ENCODE measurements at places on chromosomes 3 and 15. TPM values are rescaled to one million over a fixed set of nuclear protein-coding genes. Genes with fewer than 3 reads are reported as not detected.

GRCh38 chr3:161070252-161070930, 34.8 kb downstream of the B3GALNT1 start:
- no peak for DNase-seq

- no peak for DNase-seq
Measured at GRCh38 chr3:113218011-113218680, 6.8 kb downstream of the BOC start.

- no peak for DNase-seq
Measured at GRCh38 chr3:136465296-136465695, 215.2 kb downstream of the PCCB start.

GRCh38 chr15:96535148-96535547, 204.6 kb downstream of the NR2F2 start:
- DNase-seq: no peak

DNA sequence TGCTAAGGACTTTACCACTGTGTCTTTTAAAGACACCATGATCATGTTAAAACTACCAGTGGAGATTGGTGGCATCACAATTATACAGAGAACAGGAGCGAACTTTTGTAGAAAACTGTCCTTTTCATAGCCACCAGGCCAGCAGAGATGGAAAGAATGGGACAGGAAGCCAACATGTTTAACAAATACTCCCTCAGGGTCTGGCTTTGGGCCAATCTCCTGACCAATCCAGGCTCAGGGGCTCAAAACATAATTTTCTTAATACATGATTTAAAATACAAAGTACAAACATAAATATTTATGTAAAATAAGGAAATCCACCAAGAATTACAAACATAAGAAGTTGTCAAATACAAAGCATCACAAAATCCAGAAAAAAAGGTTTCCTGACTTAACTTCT, 266.0 kb downstream of the VPS13C start:
- no peak for DNase-seq

- DNase-seq: no peak
Measured at GRCh38 chr3:192090586-192090985, 629.6 kb downstream of the PYDC2 start.

DNA sequence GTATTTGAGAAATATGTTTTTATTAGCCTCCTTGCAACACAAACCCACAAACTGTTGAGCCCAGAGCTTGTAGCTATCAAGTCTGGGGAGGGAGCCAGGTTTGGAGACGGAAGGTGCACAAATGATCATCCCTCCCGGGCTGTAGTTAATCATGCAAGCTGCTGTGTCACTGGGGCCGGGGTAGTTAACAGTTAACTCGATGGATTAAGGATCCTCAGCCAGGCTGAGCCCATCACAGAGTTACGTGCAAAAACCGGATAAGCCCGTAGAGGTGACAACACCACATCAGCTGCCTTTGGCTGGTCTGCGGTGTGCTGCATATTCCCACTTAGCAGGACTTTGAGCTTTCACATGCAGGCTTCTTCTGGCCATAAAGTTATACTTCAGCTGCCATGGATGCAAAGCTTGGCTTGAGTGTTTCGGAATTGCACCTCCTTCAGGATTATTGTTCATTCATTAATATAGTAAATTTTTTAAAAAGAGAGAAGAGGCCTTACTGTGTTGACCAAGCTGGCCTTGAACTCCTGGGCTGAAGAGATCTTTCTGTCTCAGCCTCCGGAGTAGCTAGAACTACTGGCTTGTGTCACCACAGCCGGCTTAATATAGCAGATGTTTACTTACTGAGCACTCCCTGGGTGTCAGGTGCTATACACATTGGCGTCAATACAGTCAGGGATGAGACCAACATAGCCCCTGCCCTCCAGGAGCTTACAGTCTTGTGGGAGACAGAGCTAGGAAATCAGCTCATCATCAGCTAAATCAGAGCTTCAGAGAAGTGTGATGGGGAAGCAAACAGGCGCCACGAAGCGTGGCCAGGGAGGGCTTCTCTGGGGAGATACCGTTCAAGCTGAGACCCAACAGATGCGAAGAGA, 226.8 kb upstream of the BHLHE40 start:
- DNase-seq: no peak

- DNase-seq: no peak
Measured at GRCh38 chr3:114242947-114243346, 5.6 kb upstream of the ZNF80 start.

DNA sequence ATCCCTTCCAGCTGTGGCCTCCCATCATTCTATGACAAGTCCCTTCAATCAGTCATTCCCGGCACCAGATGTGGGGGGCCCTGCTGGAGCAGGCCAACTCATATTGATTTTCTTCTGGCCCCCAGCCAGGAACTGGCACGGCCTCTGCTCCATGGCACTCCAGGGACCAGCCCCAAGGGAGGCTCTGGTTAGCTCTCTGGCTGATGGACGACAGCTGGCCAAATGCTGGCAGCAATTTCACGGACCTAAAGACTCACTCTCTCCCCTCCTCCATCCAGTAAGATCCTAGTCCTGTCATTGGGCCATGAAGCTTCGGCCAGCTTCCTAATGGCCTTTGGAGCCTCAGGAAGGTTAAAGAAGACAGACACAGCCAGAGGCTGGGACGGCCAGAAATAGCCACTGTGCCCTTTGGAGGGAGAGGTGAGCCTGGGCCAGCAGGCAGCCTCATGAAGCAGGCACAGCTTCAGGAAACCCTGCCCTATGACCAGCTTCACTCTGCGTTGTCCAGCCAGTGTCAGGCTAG, 131.0 kb downstream of the MEX3B start:
- DNase-seq: no peak

- DNase-seq: no peak
Measured at GRCh38 chr15:50190166-50190570, 8.2 kb downstream of the SLC27A2 start.

DNA sequence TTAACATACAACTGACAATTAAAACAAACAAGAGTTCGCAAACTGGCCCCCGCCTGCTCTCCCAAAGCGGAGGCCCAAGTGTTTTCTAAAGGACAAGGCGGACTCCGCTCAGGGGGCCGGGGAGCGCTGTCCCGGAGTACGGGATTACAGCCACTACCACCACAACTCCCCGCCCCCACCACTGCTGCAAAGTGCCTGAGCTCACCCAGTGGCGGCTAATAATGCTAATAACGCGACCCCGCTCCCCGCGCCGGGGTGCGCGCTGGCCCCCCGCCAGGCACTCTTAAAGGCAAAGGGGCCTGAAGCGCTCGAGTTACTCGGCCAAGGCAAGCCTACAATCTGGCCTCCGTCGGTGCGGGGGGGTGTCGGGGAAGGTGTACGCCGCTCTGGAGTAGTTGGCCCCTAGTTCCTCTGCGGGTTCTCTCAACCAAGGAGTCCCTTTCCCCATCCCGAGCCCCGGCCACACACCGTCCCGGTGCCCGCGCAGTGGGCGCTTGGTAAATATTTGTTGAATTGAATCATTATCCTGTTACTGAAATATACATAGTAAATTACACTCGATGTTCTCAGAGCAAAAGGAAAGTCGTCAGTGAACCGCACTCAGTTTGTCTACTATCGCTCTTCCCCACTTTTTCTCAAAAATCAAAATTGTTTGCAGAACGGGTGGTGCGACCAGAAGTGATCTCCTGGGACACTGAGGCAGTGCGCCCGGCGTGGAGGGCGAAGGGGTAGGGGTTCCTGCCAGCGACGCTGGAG, 827 bp downstream of the WNT5A start:
- DNase-seq: no peak

GRCh38 chr15:88028024-88028423, 228.5 kb downstream of the NTRK3 start:
- no peak for DNase-seq

DNA sequence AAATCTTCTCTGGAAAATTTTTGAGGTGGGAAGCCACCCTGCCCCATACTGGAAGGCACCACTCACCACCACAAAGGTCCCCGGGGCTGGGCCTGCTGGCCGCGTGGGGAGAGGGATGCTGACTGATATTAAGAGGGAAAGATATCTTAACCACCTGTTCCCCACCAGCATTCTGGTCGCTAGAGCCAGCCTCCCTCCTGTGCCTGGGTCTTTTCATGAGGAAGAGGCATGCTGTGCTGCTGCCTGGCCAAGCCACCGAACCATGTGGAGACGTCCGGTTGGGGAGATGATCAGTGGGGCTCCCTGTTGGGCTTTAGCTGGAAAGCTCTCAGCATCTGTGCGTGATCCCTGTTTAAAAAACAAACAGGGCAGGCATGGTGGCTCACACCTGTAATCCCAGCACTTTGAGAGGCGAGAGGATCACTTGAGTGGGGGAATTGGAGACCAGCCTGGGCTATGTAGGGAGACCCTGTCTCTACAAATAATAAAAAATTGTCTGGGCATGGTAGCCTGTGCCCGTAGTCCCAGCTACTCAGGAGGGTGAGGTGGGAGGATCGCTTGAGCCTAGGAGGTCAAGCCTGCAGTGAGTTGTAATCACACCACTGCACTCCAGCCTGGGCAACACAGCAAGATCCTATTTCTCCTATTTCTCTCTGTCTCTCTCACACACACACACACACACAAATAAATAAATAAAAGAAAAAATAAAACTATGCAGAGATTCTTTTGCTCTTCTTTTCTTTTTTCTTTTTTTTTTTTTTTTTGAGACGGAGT, 1.0 kb downstream of the KLHL18 start:
- DNase-seq: no peak

GRCh38 chr3:119181765-119182164, 8.4 kb downstream of the UPK1B start:
- no peak for DNase-seq

GRCh38 chr3:46006238-46007032, 10.8 kb upstream of the FYCO1 start:
- no peak for DNase-seq

DNA sequence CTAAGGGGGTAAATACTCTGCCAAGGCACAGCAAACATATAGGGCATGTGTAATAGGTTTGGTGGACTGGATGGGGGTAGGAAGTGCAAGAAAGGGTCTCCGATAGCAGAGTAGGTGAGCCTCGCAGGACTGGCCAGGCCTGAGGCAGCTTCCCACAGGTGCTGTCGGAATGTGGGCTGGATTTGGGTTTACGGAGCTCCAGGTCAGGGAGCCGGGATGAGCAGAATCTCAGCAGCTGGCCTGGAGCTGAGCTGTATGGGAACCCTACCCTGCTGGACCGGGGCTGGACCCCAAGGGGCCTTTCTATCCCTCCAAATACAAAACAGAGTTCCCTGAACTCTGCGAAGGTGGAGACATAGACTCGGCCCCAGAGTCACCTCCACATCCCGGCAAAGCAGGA, 15.0 kb downstream of the KLF15 start:
- no peak for DNase-seq

- no peak for DNase-seq
Measured at GRCh38 chr3:32140943-32141342, 34.5 kb downstream of the GPD1L start.

DNA sequence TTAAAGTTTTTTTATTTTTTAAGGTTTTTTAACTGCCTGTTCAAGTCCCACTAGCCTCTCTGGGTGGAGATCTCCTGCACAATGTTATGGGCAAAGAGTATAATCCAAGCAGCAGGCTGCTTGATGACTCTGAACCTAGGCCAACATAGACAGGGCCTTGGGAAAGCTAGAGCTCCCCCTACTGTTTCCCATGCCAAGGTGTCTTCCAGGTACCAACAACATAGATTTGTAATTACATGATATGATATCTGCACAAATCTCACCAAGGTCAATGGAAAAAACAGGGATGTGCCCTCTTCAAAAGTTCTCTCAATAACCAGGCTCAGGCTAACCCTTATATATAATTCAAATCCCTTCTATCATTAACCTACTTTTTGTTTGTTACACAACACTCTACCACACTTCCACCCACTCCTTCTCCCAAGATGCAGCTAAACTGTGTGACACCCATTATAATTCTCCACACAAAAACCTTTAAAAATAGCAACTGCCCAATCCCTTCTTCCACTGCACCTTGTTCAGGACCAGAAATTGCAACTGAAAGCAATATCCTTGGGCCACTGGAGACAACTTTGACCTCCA, 43.8 kb downstream of the RBM15B start:
- DNase-seq: peak; percentile 46

- no peak for DNase-seq
Measured at GRCh38 chr3:106251160-106251892, 382.5 kb upstream of the CBLB start.

DNA sequence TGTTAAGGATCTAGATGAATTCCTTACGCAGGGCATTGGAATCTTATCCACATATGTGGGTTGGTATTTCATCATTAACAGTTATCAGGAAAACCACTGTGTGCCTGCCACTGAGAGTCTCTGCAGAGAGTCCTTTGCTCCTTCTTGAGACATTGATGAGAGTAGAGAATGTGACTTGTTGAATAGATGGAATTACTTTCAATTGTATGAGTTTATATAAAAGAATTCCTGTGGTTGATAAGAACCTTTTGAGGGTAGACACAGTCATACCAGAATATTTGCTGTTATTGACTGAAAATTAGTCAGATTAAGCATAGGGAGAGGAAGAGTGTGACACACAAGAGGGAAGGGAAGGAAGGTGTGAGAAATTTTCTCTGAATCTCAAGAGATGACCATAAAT, 30.8 kb downstream of the ARHGEF26 start:
- no peak for DNase-seq

DNA sequence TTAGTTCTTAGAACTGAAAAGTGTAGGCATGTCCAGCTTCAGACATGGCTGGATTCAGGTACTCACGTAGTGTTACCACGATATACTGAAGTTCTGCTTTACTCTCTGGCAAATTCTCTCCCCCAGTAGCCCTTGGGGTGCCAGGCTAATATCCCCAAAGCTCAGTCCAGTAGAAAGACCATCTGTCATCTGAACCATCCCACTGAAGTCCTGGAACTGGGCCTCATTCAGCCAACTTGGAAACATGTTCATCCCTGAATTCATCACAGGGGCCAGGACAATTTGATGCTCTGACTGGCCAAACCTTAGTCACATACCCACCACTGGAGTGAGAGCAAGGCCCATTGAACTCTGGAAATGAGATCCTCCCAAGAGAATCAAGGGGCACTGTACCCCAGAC, 8.2 kb downstream of the EFCC1 start:
- no peak for DNase-seq

Gene CELF6
- total RNA-seq: 0.99 TPM

Gene FAM131A
- total RNA-seq: 3.4 TPM

Gene CDHR4
- total RNA-seq: not detected

Gene SLC7A14
- total RNA-seq: 0.05 TPM

Gene GOLGA8S
- total RNA-seq: 0.05 TPM

Gene TM4SF18
- 3.2 TPM for total RNA-seq

Gene SELENOS
- 26.4 TPM for total RNA-seq
